ENCODE measurements at places on chromosomes 11 and 22. TPM values are rescaled to one million over a fixed set of nuclear protein-coding genes. Genes with fewer than 3 reads are reported as not detected.
A peak's percentile ranks its signal among the peaks of the same experiment; 100 is the strongest.

The PKDREJ gene
- total RNA-seq = 0.13 TPM

The PRR5L gene
- total RNA-seq = 80.9 TPM

The BTG4 gene
- total RNA-seq = not detected

The ACER3 gene
- total RNA-seq = 24.2 TPM

The BDNF gene
- not detected for total RNA-seq

The TYR gene
- total RNA-seq = not detected

The SHISAL1 gene
- total RNA-seq = 1.1 TPM

The TMPRSS5 gene
- not detected for total RNA-seq

- DNase-seq = no peak
Observed at GRCh38 chr22:46632646-46633249, 12.6 kb downstream of the GRAMD4 start.

GRCh38 chr11:6468712-6469495 lies 4.8 kb downstream of the TRIM3 start:
- DNase-seq = peak; percentile 44

GRCh38 chr22:27336151-27337090 lies 465.1 kb downstream of the MN1 start:
- no peak for DNase-seq

DNA sequence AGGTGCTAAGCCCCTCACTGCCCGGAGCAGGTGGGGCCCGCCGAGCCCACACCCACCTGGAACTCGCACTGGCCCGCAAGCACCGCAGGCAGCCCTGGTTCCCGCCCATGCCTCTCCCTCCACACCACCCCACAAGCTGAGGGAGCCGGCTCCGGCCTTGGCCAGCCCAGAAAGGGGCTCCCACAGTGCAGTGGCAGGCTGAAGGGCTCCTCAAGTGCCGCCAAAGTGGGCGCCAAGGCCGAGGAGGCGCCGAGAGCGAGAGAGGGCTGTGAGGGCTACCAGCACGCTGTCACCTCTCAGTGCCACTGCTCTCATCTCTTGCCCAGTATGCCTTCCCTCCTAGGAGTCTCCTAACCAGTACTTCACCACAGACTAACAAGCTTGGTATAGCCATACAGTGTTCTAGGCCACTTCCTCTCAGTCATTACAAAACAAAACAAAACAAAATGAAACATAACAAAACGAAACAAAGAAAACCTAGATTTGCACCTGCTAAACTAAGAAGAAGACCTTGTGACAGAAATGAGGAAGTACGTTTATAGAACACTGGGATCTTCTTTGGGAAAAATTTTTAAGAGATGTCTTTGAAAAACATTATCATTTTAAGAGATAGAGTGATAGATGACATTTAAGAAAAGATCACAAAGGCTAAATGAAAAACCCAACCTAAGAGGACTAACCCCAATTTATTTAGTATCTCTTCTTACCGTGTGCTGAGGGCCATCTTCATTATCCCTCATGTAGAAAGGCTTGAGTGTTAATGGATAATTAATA lies 47.7 kb upstream of the GAB2 start:
- no peak for DNase-seq

GRCh38 chr11:78476066-78476465 lies 58.4 kb upstream of the GAB2 start:
- DNase-seq = no peak

DNA sequence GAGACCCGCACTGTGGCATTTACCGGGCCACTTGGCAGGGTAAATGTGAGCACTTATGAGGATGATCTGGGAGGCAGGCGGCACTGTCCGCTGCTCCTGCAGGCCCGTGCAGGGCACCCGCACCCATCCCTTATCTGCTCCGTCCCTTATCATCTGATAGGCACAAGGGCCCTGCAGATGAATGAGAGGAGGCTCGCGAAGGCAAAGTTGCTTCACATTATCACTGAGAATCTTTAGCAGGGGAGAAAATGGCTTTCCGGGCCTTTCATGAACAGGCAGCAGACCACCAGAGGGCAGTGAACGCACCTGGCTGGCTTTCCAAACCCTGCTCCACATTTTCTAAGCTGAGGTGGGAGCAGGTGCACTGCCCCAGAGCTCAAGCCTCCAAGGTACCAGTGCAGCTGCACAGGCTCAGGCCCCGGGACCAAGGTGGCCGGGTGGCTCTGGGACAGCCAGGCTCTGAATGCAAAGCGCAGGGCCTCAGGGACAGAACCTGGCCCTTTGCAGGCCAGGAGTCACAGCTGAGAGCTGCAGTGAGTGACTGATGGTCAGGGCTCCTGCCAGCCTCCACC lies 165.6 kb downstream of the SHANK2 start:
- peak; percentile 48 for DNase-seq

DNA sequence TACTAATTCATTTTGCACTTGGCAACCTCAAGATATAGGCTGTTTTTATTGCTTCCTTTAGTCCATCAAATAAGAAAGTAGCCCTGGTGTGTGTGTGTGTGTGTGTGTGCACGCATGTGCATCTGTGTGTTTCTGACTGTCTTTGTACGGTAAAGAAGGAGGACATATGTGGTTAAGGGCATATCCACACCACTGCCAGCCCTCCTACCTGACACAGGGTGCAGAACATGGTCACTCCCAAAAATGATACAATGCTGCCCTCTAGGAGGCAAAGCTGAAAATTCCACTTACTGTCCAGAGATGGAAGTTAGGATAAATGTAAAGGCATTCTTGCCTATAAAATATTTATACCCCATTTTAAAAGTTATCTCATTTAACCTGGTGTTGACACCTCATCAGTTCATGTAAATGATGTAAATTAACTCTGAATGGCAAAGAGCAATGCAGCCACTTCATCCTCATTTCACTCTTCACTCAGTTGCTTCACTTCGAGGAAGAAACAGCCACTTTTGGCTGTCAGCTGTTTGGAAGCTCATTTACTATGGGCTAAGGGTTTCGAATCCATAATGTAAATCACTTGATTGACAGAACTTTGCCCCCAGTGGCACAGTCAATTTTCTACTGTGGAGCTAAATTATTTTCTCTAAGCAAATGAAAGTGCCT lies 83.1 kb upstream of the MTNR1B start:
- DNase-seq = no peak

DNA sequence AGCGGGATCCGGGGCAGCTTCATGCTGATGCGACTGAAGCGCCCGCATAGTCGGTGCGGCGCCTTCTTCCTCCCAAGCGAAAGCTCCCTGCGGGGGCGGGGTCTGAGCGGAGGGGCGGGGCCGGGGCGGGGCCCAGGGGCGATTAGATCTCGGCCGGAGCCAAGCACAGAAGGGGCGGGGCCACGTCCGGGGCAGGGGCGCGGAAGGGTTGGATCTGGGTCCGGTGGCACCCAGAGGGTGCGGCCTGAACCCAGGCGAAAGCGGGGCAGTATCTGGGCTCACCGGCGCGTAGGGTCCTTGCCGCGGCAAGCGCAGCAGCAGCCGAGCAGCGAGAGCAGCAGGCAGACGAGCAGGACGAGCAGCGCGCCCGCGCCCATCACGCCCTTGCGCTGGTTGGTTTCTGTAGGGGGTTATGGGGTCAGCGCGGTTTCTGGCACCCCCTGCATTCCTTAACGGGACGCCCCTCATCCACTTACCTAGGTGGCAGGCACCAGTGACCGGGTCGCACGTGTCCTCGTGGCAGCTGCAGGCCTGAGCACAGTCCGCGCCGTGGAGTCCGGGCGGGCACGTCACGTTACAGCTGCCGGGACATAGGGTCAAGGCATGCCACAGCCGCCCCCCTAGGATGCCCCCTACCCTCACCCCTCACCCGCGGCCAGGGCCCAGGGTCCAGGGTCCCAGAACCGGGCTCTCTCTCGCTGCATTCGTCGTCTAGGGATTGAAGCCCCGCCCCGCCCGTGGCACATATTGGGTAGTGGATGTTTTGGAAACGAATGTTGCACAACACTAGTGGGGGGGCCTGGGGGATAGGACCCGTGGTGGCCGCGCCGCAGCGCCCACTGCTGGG lies 8.1 kb downstream of the SCARF2 start:
- DNase-seq = peak; percentile 84

DNA sequence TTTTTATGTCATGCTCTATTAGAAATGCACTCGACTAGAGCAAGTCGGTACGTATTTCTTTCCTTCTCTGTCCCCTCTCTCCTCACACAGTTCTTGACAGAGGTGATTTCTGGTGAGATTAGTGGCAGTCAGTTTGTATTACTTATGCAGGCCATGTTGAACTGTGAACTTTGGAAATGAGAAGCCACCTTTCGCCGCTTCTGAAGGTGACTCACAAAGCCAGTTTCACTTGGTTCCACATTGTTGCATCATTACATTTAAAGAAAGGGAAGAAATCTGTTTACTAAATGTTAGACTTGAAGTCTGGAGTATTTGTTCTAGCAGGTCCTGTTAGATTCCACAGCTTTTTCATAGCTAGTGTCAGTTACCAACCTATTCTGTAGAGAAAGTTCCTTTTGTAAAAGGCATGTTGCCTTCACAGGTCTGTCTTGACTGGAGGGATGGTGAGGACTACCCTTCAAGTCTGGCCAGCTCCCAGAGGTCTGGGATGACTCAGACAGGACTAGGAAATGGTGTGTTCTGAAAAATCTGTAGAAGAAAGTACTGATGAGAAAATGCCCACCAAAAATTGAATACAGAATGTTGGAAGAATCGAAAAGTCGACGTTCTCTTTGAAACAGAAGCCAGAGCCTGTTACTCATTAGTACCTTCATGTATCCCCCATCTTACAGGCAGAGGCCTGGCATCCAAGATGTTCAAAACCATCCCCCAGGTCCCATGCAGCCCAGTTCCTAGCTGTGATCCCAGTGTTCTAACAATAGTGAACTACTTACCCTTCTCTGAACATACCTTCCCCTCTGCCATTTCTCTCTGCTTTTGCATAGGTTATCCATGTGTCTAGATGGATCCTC lies 181.4 kb downstream of the DBX1 start:
- DNase-seq = no peak

DNA sequence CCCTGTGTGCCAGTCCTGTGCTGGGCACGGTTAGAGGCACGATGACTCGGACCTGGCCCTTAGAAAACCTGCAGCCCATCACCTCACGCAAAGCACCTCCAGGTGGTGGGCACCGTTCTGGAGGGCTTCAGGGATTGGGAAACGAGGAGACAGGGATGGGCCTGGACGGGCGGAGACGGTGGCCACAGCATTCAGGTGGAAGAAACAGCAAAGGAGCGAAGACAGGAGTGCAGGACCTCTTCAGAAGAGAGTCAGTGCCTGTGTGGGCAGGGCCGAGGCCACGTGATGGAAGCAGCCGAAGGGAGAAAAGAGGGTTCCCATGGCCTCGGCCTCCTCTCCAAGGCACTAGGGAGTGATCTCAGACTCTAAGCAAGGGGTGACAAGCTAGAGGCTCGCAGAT lies 8.1 kb upstream of the SLC22A12 start:
- DNase-seq = no peak

- no peak for DNase-seq
Observed at GRCh38 chr11:82843057-82843795, 57.0 kb downstream of the PRCP start.

GRCh38 chr11:35304386-35304775 lies 115.0 kb downstream of the SLC1A2 start:
- DNase-seq = no peak

DNA sequence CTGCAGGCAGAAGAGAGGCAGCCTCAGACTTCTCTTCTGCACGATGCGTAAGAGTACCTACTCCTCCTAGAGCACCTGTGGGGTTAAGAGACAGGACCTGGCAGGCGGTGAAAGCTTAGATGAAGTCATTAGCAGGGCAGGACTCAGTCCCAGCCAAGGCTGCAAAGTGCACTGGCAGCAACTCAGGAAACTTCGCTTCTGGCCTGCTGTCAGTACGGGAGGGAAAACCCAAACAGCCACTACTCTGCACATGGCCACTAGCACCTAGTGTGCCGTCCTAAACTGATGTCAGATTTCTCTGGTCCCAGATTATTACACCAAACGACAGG lies 8.8 kb upstream of the KLHL35 start:
- no peak for DNase-seq

GRCh38 chr22:17920145-17920605 lies 104.2 kb downstream of the MICAL3 start:
- no peak for DNase-seq

- DNase-seq = no peak
Observed at GRCh38 chr11:129945373-129945772, 50.0 kb upstream of the NFRKB start.

- no peak for DNase-seq
Observed at GRCh38 chr11:33664827-33665226, 35.8 kb downstream of the C11orf91 start.

DNA sequence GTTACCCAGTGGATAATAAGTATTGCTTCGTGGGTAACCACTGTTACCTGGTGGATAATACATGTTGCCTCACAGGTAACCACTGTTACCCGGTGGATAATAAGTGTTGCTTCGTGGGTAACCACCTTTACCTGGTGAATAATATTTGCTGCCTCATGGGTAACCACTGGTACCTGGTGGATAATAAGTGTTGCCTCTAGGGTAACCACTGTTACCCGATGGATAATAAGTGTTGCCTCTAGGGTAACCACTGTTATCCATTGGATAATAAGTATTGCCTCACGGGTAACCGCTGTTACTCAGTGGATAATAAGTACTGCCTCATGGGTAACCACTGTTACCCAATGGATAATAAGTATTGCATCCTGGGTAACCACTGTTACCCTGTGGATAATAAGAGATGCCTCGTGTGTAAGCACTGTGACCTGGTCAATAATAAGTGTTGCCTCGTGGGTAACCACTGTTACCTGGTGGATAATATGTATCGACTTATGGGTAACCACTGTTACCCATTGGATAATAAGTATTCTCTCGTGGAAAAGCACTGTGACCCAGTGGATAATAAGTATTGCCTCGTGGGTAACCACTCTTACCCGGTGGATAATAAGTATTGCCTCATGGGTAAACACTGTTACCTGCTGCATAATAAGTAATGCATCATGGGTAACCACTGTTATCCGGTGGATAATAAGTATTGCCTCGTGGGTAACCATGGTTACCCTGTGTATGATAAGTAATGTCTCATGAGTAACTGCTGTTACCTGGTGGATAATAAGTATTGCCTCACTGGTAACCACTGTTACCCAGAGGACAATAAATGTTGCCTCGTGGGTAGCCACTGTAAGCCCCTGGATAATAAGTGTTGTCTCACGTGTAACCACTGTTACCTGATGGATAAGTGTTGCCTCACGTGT lies 20.1 kb upstream of the NXPE4 start:
- DNase-seq = no peak

GRCh38 chr11:34924714-34925113 lies 8.3 kb downstream of the PDHX start:
- DNase-seq = no peak

GRCh38 chr11:7892059-7892699 lies 38.9 kb downstream of the OR10A6 start:
- no peak for DNase-seq

- no peak for DNase-seq
Observed at GRCh38 chr11:70126494-70126893, 48.4 kb downstream of the ANO1 start.

All from Peyer's patch (tissue), 4 donors.